H4 (cell line): ENCODE measurements at places on chromosomes 13 and 19. TPM values are rescaled to one million over a fixed set of nuclear protein-coding genes. Genes with fewer than 3 reads are reported as not detected.

TSKS gene
- total RNA-seq: not detected in 2 replicates

ZNF667 gene
- 2.9 and 6.4 TPM in 2 replicates for total RNA-seq

SERTAD1 gene
- 14.8 and 15.4 TPM in 2 replicates for total RNA-seq

C1QTNF9B gene
- not detected in 2 replicates for total RNA-seq

FLT3LG gene
- 2.6 and 6.0 TPM in 2 replicates for total RNA-seq
